Activated CD4-positive, CD25-positive, alpha-beta regulatory T cell (primary cell): ENCODE measurements at places on chromosomes 2 and 18.

- no peak for DNase-seq
Observed at GRCh38 chr2:216632346-216632951, 771 bp upstream of the IGFBP2 start.

- no peak for DNase-seq
Observed at GRCh38 chr18:68962623-68963022, 164.7 kb downstream of the CCDC102B start.

DNA sequence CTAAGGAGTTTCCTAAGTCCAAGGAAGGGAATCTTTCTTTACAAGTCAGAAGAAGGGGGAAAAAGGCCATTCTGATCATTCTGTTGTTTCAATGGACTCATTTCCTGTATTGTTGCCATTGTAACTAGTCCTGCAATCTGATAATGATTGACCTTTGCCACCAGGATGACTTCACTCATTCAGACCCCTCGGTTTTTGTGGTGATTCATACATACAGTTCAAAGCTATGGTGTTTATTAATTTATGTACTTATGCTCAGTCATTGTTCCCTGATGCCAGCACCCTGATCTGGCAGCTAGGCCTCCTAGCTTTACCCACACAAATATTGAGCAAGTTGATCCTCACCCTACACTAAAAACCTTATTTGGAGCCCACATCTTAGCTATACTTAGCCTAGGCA lies 57.6 kb upstream of the ZNF519 start:
- no peak for DNase-seq

- DNase-seq, result no peak
Observed at GRCh38 chr2:178756343-178756742, 50.9 kb downstream of the TTN start.

GRCh38 chr18:78527984-78528383 lies 451.6 kb upstream of the SALL3 start:
- DNase-seq, result no peak

DNA sequence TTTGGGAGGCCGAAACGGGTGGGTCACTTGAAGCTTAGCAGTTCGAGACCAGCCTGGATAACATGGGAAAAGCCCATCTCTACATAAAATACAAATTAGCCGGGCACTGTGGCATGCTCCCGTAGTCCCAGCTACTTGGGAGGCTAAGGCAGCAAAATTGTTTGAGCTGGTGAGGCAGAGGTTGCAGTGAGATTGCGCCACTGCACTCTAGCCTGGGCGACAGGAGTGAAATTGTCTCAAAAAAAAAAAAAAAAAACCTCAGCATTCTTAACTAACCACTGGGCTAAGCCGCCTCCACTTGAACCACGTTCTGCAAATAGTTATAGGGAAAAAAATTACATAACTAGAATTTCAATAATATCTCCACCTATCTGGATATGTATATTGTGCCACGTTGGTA lies 2.3 kb downstream of the FOXI3 start:
- no peak for DNase-seq

- DNase-seq, result no peak
Observed at GRCh38 chr2:128357506-128358370, 39.1 kb upstream of the HS6ST1 start.

- no peak for DNase-seq
Observed at GRCh38 chr2:97769308-97769707, 55.9 kb downstream of the ZAP70 start.

DNA sequence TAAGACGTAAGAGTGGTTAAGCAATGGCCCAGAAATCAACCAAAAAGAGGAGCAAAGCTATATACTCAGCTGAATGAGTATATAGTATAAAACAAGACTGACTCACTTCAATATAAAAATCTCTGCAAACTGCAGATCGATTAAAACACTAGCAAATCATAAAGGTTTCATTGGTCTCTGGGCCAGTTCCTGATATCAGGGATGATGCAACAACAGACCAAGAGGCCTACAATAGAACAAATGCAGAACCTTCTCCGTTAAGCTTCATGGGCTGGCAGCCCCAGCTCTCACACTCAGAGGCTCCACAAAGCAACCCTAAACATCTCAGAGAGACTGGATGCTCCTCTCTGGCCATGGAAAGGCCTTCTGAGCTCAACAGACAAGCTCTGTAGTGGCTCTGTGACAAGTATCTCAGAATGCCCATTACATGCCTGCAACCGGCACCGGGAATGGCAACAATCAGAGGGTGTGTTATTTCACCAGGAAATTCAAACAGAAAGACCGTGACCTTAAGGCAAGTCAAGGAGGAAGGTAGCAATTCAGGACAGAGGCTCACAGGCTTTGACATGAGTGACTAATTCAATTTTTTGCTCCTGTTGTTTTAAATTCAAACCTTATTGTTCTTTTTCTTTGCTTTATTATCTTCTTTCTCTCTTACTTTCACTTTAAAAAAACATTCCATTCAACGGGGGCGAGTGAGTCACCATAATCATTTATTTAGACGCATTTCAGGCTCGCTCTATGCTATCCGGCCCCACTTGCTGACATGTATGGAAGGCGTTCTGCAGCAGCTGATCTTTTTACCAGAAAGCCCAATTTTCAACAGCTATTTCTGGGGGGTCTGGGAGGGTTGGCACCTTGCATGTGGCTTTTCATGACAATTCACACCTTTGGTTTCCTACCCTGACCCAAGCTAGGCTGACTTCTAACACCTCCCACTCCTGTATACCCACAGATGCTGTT lies 15.1 kb downstream of the CYRIA start:
- DNase-seq, result no peak

DNA sequence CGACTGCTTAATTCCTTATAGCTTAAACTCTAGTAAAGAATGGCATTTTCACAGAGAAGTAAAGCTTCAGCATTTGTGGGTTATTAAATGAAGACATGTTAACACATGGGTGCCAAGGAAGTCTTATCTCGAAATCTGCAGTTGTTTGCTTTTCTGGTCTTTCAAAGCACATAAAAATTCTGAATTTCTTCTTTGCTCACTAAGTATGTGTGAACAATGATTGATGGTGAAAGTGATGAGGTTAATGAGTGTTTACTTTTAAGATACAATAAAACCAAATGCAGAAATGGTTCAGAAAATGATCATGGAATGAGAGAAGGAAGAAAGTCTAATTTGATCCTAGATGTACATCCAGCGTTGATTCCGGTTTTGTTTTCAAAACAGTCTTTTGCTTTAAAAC lies 234.6 kb upstream of the RAB12 start:
- no peak for DNase-seq

DNA sequence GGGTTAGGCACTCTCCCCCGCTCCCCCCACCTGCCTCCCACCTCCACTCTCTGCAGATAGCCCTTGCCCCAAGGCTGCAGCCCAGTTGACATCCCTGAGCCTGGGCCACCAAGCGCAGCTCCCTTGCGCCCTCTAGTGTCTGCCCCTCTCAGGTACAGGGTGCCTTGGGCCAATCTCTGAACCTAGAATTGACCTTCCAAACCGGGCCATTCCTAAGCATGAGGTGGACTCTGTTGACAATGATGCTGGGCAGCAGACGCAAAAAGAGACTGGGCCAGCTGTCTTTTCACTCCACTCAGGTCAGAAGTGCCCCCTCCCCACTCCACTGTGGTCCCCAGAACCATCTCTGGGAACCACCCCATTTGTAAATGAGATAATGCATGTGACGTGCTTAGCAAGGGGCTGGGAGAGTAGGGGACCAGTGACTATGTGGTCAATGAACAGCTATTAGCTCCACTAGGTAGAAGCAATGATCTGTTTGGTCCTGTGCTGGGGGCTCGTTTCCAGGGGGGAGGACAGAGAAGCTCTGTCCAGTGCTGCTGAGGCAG lies 43.3 kb upstream of the PLB1 start:
- DNase-seq, result peak; percentile 76

DNA sequence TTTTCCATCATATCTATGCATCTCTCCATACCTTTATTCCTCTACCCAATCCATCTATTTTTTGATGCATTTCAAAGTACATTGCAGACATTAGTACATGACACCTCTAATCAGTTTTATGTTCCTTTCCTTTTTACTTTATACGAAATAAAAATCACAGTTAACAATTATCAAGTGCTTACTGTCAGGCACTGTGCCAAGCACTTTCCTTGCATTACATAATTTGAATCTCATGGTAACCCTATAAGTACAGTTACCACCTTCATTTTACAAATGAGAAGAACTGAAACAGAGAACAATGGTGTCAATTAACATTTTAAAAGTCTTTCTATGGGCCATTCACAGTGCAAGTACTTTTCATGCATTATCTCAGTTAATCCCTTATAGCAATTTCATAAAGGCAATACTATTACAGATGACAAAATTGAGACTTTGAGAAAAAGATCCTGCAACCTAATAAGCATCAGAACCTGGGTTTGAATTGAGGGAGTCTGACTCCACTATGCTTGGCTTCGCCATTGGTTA lies 544.4 kb upstream of the TNP1 start:
- DNase-seq, result no peak

- DNase-seq, result no peak
Observed at GRCh38 chr2:172091761-172092566, 6.7 kb downstream of the DLX1 start.

GRCh38 chr2:100309973-100310719 lies 12.2 kb downstream of the LONRF2 start:
- no peak for DNase-seq

DNA sequence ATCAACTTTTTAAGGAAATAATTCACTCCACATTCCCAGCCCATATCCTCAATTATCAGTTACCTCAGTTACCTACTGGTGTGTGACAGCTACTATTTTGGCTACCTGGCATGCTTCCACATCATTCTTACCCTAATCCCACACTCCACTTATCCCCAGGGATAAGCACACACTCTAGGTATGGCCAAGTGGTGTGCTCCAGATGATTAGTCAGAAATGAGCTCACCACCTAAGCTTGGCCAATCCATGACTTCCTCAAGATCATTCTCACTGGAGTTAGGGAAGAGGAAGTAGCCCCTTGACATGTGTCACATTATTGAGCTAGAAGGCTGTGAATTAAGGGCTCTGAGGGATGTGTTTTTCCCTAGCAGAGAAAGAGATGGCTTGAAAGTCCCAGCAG lies 20.9 kb upstream of the SMAD4 start:
- no peak for DNase-seq

- DNase-seq, result no peak
Observed at GRCh38 chr18:60892441-60892840, 440.8 kb upstream of the CDH20 start.

- no peak for DNase-seq
Observed at GRCh38 chr2:73588177-73588576, 54.0 kb downstream of the NAT8 start.

GRCh38 chr2:149991576-149991975 lies 404.0 kb upstream of the MMADHC start:
- no peak for DNase-seq

DNA sequence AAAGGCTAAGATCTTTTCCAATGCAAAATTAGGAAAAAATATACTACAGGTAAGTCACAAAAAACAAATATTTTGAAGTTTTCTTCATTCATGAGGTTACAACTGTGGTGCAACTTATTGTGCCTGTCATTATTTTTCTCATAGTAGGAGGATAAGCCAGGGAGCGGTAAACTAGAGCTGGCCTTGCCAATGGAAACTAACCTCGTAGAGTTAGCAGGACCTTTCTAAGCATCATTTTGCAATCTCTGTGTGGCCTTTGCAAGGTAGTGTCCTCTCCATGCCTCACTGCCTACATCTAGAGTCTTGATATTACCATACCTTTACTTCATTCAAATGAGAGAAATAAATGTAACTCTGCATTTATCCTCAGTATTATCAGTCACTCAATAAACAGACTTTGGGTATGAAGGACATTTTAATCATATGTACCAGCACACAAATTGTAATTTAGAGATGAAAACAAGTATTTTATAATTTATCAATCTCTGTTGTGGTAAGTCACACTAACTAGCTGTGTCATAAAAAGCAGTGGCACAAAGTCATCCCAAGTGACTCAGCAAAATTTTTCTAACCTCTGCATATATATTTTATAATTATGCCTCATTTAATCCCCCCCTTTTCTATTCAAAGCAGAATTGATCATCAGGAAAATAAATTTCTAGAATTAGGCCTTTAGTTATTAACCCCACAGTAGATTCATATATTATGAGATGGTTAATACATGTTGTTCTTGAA lies 47.0 kb downstream of the LANCL1 start:
- DNase-seq, result no peak

GRCh38 chr2:180370511-180371205 lies 363.6 kb upstream of the CWC22 start:
- no peak for DNase-seq

DNA sequence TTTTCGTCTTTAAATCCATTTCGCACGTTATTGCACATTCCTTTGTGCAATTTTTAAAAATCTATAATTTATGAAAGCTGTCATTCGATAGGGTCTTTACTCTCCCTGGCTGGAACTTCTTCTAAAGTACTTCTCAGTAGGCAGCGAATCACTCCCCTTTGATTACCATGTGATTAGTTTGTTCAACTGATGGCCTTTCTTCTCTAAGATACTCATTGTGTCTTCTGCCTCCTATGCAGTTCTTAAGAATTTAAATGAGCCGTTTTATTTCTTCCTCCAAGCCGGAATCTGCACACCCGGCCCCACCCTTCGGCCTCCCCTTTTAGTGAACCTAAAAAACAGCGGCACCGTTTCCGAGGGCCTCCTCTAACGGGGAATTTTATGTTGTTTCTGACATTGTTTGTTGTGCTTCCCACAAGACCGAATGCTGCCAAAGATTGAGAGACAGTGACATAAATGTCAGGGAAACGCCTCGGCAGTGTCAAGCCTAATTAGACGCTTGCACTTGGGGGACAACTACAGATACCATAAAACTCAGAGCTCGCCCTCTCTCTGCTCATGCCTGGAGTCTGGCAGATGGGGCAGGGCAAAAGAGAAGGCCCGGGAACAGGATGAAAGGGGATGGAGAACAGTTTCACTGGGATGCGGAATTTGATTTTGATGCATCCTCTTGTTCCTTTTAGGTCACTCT lies 255.3 kb downstream of the BCL11A start:
- no peak for DNase-seq

- no peak for DNase-seq
Observed at GRCh38 chr2:144937066-144937465, 417.1 kb upstream of the ZEB2 start.

GRCh38 chr2:51194656-51195055 lies 162.7 kb upstream of the NRXN1 start:
- no peak for DNase-seq

DNA sequence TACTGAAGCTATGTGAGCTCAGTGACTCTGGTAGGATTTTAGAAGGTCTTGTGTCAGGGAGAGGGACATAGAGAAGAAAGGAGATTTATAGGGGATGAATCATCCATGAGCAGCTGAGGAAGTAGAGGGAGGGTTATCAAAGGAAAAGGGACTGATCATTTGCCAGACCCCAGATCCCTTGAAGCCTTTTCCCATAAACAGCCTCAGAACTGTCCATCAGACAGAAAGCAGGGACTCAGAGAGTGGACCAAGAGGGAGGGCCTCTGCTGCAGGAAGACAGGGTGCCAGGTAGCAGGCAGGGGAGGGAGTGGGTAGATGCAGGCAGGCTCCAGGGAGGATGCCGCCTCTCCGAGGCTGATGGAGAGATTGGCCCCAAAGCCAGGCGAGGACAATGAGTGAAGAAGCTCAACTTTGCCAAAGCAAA lies 133.9 kb downstream of the TNS1 start:
- DNase-seq, result no peak
